ENCODE measurements at places on chromosomes 3 and 15.

- H3K4me3 ChIP-seq: no peak overlapping the region
- no peak for DNase-seq
- H3K36me3 ChIP-seq: no peaks in the 10 kb centered on the region
- H3K4me1 ChIP-seq: no peaks in the 10 kb centered on the region
These were observed 27.3 kb downstream of the ABHD2 start for GRCh38 chr15:89115547-89115946.

DNA sequence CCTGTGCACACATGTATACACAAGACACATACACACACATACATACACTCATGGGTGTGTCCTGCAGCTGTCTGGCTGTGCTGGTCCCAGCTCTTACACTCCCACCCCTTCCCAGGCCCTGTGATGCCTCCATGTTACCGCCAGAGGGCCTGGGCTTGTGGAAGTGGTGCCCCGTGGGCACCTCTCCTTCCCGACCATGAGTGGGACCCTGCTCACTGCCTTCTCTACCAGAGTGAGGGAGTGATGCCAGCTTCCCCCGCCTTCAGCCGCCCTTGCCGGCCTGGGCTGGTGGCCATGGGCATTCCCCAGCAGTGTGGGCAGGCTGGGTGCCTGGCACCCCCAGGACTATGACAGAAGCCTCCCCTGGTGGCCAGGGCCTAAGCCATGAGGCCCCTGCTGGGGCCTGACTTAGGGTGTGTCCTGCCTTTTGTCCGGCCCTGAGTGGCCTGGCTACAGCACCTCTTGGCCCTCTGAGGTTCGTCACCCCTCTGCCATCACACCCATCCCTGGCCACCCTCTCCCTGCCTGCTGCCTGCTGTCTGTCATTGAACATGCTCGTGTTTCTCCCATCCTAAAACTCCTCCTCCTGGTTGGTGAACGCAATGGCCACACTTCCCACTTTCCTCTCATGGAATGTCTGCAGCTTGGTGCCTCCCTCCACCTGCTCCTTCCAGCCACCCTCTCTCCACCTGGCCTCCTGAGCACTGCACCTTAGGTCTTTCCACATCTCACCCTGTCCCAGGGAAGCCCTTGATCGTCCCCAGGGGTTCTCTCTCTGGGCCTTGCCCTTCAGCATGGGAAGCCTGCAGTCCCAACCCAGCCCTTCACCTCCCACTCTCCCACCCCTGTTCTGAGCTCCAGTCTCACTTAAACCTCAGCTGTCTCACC is 14.6 kb downstream of the HDAC11 start:
- no peaks in the 10 kb centered on the region for H3K36me3 ChIP-seq
- no peak overlapping the region for H3K4me3 ChIP-seq
- DNase-seq: no peak
- H3K4me1 ChIP-seq: 0 out of 2 replicates have a peak, but pooled peaks cover 2% of the 10 kb centered on the region
- no peak overlapping the region for H3K27ac ChIP-seq

DNA sequence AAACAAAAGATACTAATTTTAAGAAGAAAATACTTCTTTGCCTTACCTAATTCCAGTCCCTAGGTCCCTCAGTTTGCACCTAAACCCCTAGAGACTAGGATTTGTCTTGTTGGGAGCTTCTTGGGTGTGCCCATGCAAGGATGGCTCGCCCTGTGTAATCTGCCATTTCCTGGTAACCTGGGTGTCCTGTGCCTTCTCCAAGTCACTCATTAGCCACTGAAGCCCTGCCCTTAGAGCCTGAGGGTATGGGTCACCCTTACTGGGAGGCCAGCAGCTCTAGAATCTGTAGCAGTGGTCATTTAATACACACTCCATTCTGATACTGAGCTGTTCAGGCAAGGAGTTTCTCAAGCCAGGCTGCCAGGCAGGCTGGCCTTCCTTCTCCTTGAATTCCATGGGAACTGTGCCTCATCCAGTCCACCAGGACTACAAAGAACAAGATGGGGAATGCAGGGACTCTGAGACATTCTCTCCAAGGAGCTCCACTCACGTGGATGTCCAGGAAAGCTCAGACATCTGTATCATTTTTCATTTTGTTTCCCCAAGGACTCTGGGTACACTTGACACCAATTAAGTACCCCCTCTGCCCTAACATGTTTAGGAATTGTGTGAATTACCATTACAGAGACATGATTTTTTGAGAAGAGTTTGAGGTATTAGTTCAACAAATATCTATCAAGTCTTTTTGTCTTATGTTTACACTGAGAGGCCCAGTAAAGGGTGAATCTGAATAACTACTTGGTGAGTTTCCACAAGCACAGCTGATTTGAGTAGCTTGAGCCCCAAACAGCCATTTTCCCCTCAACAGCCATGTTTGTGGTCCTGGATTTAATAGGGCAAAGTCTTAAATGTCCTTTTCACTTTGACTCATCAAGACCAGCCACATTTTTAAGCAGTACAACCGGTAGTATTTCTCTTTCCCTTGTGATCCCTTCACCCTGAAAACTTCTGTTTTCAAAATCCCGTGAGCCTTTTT is 52.6 kb downstream of the ARNT2 start:
- no peaks in the 10 kb centered on the region for H3K27me3 ChIP-seq
- no peaks in the 10 kb centered on the region for H3K4me1 ChIP-seq
- H3K4me3 ChIP-seq: no peak overlapping the region
- no peak overlapping the region for H3K27ac ChIP-seq

GRCh38 chr3:11587766-11588165 is 55.9 kb downstream of the VGLL4 start:
- H3K27me3 ChIP-seq: no peaks in the 10 kb centered on the region
- no peak overlapping the region for H3K27ac ChIP-seq
- DNase-seq: no peak
- H3K4me1 ChIP-seq: peaks cover 19% of the 10 kb centered on the region

DNA sequence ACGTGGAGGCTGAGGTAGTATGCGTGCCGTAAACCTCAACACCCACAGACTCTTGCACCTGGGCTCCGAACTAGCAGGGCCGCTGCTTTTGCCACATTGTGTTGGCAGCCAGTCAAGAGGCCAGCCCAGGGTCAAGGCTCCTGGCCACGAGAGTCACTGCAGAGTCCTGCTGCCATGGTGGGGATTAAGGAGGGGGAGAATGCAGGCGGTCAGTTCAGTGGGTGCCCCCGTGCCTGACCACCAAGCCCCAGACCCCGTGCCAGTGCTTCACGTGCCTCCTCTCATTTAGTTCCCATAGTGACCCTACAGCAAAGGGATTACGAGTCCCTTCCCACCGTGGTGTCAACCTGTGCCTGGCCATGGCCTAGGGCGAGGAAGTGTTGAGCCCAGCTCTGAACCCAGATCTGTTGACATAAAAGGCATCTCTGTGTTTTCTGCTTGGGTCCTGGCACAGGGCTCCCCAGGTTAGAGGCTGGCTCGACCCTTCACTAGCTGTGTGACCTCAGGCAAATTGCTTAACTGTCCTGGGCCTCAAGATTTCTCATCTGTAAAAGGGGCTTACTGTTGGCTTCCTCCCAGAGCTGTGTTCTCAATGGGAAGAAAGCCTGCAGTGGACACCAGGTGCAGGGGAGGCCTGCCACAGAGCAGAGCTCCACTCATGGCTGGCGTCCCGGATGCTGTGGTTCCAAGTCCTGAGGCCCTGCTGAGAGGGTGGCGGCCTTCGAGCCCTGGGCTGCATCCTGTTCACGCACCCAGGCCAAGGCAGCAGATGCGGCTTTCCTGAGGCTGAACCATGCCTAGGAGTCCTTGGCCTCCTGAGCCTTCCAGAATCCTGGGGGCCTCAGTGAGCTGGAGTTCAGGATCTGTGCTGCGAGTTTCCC is 32.8 kb downstream of the FBLN2 start:
- no peaks in the 10 kb centered on the region for H3K4me1 ChIP-seq
- DNase-seq: no peak
- no peak overlapping the region for H3K4me3 ChIP-seq
- H3K36me3 ChIP-seq: no peaks in the 10 kb centered on the region
- H3K27ac ChIP-seq: no peak overlapping the region

DNA sequence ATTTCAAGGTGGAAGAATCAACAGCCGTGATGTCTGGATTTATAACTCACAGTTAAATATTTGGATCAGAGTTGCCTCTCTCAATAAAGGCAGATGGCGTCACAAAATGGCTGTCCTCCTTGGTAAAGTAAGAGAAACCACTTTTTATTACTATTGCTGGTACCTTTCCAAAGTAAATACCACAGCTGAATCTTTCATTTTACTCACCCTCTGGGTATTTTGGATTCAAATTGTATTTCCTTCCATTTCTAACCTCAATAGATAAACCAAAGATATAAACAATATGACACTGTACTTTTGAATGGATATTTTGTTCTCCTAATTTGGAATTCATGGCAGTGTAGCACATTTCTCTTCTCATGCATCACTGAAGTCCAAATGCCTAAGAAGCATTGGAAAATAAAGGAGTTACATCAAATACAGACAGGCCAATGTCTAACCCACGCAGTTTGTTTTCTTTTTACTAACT is 29.5 kb downstream of the KLHL24 start:
- H3K4me1 ChIP-seq: no peaks in the 10 kb centered on the region
- H3K36me3 ChIP-seq: peaks cover 6% of the 10 kb centered on the region
- no peak overlapping the region for H3K4me3 ChIP-seq
- H3K27ac ChIP-seq: no peak overlapping the region
- DNase-seq: no peak

DNA sequence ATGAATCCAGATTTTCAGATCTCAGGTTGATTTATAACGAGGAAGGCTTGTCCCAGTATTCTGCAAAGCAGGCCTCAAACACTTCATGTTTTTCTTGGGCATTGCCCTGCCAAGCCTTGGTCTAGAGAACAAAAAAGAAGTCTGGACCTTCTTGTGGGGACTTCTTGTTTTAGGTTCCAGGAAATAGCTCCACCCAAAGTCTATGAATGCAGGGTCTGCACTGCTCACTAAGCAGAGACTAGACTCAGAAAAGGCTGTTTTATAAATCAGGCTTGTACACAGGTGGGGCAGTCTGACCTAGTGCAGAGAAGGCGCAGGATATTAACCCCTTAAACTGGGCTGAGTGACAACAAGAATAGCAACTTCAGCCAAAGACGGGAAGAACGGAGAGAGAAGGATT is 44.3 kb downstream of the GLB1 start:
- H3K36me3 ChIP-seq: no peaks in the 10 kb centered on the region
- H3K27me3 ChIP-seq: no peaks in the 10 kb centered on the region
- no peak for DNase-seq
- H3K4me1 ChIP-seq: no peaks in the 10 kb centered on the region

GRCh38 chr3:140602781-140603180 is 75.1 kb upstream of the TRIM42 start:
- H3K36me3 ChIP-seq: no peaks in the 10 kb centered on the region
- H3K4me3 ChIP-seq: no peak overlapping the region
- no peak for DNase-seq
- no peak overlapping the region for H3K27ac ChIP-seq
- no peaks in the 10 kb centered on the region for H3K27me3 ChIP-seq

GRCh38 chr3:43542328-43543043 is 79.3 kb downstream of the ANO10 start:
- no peaks in the 10 kb centered on the region for H3K36me3 ChIP-seq
- peaks cover 1% of the 10 kb centered on the region for H3K4me1 ChIP-seq
- no peak for DNase-seq
- H3K27me3 ChIP-seq: no peaks in the 10 kb centered on the region

DNA sequence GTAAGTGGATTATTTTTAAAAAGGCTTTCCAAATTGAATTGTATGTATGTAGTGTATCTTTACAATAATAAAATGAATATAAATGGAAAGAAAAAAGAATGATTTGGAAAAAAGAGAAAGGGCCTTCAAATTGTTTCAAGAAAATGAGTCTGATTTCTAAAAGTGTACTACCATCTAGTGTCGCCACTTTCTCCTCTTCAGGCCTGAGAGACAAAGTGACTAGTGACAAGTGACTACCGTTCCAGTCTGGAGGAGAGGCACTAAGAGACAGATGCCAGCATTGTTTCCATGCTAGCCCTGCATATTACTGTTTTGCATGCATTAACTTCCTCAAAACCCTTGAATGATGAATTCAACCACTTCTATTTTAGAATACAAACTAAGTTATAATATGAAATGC is 39.3 kb downstream of the P3H2 start:
- no peaks in the 10 kb centered on the region for H3K36me3 ChIP-seq
- no peak for DNase-seq

DNA sequence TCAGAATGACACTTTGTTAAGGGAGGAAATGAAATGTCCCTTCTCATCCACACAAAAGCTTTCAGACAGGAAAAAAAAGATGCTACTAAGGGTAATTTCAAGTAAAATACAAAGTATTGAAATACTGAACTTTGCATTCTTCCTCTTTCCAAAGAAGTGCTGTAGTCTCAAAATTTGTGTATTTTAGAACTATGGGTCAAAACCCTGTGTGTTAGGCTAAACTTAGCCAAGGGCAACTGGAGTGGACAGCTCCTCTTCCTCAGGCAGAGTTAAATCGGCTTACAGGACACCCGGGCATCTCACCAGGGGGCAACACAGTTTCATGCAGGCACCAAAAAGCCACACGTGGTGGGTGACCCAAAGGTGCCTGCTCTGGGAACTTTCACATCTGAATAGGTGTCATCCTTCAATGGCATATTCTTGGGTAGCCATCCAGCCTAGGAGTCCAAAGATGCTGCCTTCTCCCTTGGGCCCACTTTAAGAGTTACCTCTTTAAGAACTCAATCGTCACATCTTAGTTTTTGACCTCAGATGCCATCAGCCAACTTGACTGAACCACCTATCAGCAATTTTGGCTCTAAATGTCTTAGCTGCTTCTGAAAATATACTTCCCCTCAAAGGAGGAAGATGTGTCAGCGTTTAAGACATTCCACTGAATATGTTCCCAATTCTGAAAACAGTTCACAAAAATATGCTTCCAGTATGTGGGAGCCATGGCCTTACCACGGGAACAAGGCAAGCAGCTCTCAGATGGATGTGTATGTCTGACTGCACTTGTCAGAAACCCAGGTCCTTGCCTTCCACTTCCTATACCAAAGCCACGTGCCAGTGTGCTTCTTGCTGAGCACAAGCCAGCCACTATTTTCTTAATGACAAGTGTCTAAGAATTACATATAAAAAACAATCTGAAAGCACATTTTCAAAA is 32.2 kb upstream of the MUC13 start:
- no peak overlapping the region for H3K27ac ChIP-seq
- no peak overlapping the region for H3K4me3 ChIP-seq
- H3K27me3 ChIP-seq: no peaks in the 10 kb centered on the region
- no peaks in the 10 kb centered on the region for H3K4me1 ChIP-seq
- no peaks in the 10 kb centered on the region for H3K36me3 ChIP-seq

- DNase-seq: no peak
- no peak overlapping the region for H3K27ac ChIP-seq
- no peaks in the 10 kb centered on the region for H3K36me3 ChIP-seq
- H3K27me3 ChIP-seq: no peaks in the 10 kb centered on the region
These were observed 128.7 kb upstream of the TLE3 start for GRCh38 chr15:70226337-70226980.

GRCh38 chr3:194806991-194807630 is 121.4 kb downstream of the FAM43A start:
- H3K4me3 ChIP-seq: no peak overlapping the region
- H3K27ac ChIP-seq: no peak overlapping the region
- no peak for DNase-seq
- no peaks in the 10 kb centered on the region for H3K36me3 ChIP-seq
- H3K4me1 ChIP-seq: peaks cover 1% of the 10 kb centered on the region

GRCh38 chr3:172511783-172512762 is 11.2 kb downstream of the TNFSF10 start:
- H3K4me1 ChIP-seq: no peaks in the 10 kb centered on the region
- no peak overlapping the region for H3K27ac ChIP-seq
- no peaks in the 10 kb centered on the region for H3K27me3 ChIP-seq
- no peak for DNase-seq
- H3K36me3 ChIP-seq: no peaks in the 10 kb centered on the region
